ENCODE measurements at places on chromosomes 11 and 22.

DNA sequence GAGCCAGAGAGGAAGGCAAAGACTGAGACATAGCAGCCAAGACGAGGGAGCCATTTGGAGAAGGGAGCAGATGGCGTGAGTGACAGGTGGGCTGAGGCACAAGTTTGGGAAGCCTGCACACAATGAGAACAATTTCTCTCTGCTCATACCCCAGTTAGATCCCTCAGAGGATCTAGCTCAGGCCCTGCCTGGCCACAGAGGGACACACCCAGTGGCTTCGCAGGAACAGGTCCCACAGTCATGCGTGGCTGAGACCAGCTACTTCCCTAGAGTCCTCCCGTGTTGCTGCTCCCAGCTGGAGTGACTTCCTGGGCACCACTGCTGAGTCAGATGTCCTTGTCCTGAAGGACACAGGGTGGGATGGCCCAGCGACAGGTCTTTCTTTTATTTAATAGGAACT lies 33.4 kb upstream of the LYVE1 start:
- DNase-seq, result no peak

- DNase-seq, result no peak
Measured at GRCh38 chr11:121767433-121767832, 314.7 kb upstream of the SORL1-AS1 start.

GRCh38 chr11:30938810-30939209 lies 352.7 kb upstream of the MPPED2 start:
- no peak for DNase-seq

- no peak for DNase-seq
Measured at GRCh38 chr11:74818283-74818946, 69.8 kb downstream of the RNF169 start.

GRCh38 chr11:122336706-122337105 lies 220.7 kb upstream of the BLID start:
- DNase-seq, result no peak

GRCh38 chr22:35460688-35461087 lies 60.7 kb downstream of the MCM5 start:
- no peak for DNase-seq

GRCh38 chr11:44416776-44417175 lies 106.8 kb upstream of the ALX4 start:
- no peak for DNase-seq

GRCh38 chr11:12857572-12857971 lies 151.5 kb upstream of the RASSF10 start:
- DNase-seq, result no peak

DNA sequence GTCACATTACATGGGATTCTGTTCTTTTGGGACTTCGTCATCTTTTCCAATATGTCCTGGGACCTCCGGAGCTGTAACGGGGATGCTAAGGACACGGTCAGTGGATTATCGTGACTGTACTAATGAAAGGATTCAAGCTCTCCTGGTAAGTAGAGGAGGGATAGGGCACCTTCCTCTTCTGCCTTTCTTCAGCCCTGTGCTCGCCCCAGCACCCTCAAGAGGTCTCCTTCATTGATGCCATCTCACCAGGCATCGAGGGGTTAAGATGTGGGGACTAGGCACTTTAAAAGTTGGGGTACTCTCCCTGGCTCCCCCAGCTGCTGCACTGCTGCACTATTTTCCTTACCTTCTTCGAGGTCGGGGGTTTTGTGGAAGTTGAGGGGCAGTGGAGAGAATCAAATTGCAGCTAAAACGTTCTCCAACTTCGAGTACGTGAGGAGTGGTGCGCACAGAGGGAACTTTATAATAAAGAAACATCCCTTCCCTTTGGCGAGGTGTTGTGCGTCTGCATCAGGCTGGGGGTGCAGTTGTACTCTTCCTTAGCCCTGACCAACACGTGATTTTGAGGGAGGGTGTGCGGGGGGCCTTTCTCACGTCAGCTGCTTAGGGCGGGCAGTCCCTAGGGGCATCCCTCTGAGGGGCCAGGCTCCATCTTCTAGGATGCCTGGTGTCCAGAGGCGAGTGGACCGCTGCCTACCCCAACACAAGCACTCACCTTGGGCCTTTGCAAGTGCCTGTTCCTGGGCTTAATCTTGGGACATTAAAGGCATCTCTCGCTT lies 96.1 kb downstream of the GRAMD1B start:
- no peak for DNase-seq

GRCh38 chr22:37160027-37160426 lies 10.3 kb upstream of the IL2RB start:
- no peak for DNase-seq
